Activated CD4-positive, alpha-beta T cell treated with anti-CD3 and anti-CD28 coated beads, Interleukin-2, amount 10 ng/mL, durations not matched to agents 7 days and 5 days (primary cell): ENCODE measurements at places on chromosomes 11 and 22. TPM values are rescaled to one million over a fixed set of nuclear protein-coding genes. Genes with fewer than 3 reads are reported as not detected.

Gene ZNF195
- total RNA-seq, result 32.5 TPM

Gene PRODH
- 0.06 TPM for total RNA-seq

Gene MRGPRE
- total RNA-seq, result not detected

Gene SLC22A8
- total RNA-seq, result not detected

Gene CEP126
- 0.50 TPM for total RNA-seq

Gene OR52H1
- 0.37 TPM for total RNA-seq
